ENCODE measurements at places on chromosomes 1 and 21.

- DNase-seq: no peak
These were observed 430.8 kb upstream of the PTBP2 start for GRCh38 chr1:96290801-96291200.

DNA sequence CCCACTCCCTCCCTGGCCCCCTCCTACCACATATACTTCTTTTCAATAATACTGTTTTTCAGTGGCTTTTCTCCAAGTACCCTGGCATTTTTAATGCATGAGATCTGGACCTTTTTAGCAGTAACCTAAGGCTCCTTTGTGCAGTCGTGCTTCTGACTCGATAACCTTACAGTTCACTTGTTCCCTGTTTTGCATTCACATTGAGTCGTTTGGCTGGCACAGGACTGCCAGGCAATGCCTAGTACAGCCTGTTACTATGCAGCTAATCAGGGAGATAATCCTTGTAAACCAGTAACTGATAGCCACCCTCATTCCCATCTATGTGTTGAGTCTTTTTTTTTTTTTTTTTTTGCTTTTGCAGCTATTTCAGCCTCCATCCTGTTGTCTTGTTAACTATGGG, 3.7 kb downstream of the ATP1B1 start:
- DNase-seq: no peak

DNA sequence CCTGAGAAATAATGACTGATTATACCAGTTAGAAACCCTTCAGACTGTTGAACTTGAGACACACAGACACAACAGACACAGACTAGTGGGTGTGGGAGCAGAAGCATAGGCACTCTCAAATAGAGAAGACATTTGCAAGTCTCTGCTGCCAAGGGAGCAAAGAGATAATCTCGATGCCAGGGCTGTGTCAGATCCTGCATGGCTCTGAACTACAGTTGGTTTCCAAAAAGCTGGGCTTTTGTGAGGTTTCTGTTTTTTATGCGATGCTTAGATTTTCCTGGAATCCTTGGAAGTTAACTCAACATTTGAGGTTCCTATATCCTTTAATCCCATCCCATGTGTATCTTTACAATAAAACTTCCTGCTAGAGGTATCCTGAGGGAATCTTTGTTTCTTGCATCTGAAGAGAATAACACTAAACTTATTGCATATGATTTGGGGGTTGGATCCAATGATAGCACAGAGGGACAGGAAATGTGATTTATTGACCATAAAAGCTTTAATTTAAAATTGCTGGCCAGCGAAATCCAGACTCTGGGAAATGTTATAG, 236.4 kb downstream of the SPATA17 start:
- DNase-seq: no peak

- DNase-seq: no peak
These were observed 30.0 kb downstream of the KNCN start for GRCh38 chr1:46521414-46521813.

DNA sequence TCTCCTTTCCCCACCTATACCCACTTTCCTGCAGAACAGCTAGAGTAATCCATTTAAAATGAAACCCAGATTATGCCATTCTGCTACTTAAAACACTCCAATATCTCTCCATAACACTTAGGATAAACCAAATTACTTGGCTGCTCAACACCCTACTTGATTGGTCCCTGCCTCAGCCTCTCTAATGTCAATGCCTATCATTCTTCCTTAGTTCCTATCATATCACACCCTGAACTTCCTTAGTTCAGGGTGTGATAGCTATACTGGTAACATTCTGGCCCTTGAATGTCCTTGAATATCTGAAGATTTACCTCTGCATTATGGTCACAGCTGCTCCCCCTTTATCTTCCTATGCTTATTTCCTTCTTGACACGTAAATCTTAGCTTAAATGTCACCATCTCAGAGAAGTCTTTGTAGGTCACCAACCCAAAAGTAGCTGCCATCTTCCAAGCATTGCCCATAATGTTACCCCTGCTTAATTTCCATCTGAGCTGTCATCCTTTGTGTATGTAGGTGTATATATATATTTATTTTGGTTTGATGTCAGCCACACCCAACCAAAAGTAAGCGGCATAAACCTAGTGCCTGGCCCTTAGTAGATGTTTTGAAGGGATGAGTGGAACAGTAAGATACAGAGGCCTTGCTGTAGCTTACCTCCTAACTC, 379.8 kb downstream of the PTPRC start:
- no peak for DNase-seq

GRCh38 chr1:211371406-211372105, 44.9 kb downstream of the TRAF5 start:
- DNase-seq: no peak

DNA sequence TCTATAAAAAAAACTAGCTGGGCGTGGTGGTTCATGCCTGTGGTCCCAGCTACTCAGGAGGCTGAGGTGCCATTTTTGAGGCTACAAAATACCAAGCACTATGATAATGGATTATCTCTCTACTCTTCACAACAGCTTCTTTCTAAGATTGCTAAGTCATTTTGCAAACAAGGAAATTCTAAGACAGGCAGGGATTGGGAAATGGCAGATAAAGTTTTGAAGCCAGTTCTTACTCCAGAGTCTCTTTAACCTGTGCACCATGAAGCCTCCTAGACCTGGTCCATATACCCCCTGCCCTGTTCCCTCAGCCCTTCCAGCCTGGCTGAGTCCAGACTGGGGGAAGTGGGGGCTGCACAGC, 39.5 kb upstream of the DMBX1 start:
- no peak for DNase-seq

- DNase-seq: no peak
These were observed 56.0 kb downstream of the MEGF6 start for GRCh38 chr1:3555131-3555920.

GRCh38 chr1:213947200-213947801, 40.5 kb upstream of the PROX1 start:
- no peak for DNase-seq

DNA sequence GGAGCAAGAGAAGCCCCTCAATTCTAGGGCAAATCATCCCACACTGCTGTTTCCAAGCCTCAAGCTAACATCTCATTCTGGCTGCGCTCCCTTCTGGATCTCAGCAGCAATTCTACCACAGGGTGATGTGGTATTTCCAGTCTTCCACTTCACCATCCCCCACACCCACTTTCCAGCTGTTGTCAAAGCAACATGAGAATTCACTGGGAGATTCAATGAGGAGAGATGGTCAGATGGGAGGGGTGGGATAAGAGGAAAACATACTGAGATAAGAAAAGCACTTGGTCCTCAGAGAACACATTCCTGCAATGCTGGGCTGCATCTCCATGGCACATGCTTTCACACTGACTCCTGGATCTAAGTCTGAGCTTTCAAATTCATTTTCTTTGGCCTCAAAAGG, 47.3 kb upstream of the LRRC52 start:
- no peak for DNase-seq

GRCh38 chr1:109381573-109381972, 16.1 kb downstream of the SORT1 start:
- no peak for DNase-seq

DNA sequence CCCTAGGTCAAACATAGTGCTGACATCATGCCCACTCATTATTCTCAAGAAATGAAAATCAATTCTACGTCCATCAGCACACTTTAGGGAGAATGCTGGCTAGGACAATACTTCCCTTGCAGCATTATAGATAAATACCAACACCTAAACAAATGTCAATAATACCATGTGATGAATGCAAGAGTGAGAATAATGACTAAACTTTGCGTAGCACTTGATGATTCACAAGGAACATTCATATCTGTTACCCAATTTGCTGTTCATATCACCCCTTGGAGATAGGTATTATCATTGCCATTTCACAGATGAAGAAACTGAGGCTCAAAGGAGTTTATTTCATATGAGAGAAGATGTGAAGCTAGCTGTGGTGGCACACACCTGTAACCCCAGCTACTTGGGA, 24.8 kb upstream of the EPS15 start:
- no peak for DNase-seq
